Kidney tubule cell (primary cell): ENCODE measurements at places on chromosomes 13 and 19.
A peak's percentile ranks its signal among the peaks of the same experiment; 100 is the strongest.

DNA sequence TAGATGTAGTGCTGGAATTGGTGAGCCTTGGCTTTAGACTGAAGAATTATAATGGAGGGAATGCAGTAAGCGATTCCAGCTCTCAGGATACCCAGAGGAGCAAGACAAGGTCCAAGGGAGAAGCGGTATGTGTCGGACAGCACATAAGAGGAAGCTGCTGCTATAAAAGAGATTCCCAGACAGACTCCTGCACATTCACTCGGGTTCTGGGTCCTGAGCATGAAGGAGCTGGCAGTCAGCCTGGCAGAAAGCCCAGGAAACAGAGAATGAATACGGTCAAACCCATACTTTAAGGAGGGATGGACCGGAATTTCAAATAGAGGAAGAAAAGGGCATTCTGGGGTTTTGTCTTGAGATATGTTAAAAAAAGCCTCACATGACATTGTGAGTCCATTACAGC, 308.3 kb downstream of the DNAJC15 start:
- DNase-seq: peak; percentile 88

GRCh38 chr13:108433976-108434755, 164.6 kb downstream of the TNFSF13B start:
- DNase-seq: no peak

DNA sequence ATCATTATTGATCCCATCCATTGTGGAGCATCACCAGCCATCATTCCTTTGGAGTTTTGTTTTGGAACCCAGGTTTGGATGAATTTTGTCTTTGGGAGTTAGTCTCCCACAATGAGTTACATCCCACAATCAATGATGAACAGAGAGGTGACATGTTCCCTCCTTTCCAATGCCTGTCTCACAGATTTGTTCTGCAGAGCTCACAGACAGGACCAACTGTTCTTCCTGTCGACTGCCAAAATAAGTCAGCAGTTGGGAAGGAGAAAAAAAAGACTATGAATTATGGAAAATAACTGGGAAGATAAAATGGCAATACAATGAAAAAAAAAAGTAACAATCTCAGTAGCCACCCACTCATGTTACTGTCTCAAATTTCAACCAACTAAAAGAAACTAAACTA, 489.1 kb downstream of the MYO16 start:
- DNase-seq: no peak

DNA sequence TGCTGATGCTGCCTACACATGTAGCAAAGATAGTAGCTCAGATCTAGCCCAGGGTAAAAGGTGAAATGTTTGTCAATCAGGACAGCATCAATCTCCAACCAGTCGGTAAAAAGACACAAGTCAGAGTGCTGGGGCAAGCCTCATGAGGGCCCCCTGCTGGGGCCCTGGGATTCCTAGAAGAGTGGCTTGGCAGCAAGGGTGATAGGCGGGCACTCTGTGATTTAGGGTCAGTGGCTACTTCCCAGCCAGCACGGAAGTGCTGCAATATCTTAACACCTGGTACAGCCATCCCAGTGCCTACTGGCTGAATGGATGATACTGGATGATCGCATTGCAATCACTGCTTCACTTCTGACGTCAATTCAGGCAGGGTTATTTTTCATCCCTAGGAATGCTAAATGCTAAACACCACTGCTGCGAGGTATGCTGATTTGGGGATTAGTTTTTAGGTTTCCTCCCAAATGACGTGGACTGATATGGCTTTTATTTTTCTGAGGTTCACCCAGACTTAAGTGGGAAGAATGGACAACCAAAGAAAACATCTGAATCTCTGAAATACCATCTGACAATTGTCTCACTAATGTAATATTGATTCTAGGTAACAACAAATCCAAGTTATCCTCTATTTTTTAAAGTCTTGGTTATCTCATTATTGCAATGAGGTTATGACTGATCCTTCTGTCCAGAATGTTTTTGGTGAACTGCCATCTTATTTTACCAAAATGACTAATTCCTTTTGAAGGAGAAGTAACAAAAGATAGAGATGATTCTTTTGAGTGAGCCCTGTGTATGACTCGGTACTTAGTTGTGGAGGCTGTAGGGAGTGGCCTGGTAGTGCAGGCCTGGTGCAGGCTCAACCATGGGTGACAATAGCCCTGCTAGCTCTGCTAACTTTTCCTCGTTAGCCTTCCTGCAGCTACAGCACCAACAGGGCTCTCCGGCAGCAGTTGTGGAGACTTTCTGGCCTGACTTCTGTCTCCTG, 432.5 kb downstream of the FGF9 start:
- DNase-seq: peak; percentile 66

GRCh38 chr13:22848539-22849052, 332.2 kb upstream of the SGCG start:
- DNase-seq: peak; percentile 97

- DNase-seq: no peak
These were observed 52.5 kb downstream of the CRYL1 start for GRCh38 chr13:20473139-20473538.
